ENCODE measurements at places on chromosomes 6 and 20.

GRCh38 chr6:132218059-132218696 lies 183.1 kb downstream of the MOXD1 start:
- no peaks in the 10 kb centered on the region for H3K36me3 ChIP-seq
- peaks cover 5% of the 10 kb centered on the region for H3K27me3 ChIP-seq
- H3K27ac ChIP-seq = no peak overlapping the region
- no peak for DNase-seq

DNA sequence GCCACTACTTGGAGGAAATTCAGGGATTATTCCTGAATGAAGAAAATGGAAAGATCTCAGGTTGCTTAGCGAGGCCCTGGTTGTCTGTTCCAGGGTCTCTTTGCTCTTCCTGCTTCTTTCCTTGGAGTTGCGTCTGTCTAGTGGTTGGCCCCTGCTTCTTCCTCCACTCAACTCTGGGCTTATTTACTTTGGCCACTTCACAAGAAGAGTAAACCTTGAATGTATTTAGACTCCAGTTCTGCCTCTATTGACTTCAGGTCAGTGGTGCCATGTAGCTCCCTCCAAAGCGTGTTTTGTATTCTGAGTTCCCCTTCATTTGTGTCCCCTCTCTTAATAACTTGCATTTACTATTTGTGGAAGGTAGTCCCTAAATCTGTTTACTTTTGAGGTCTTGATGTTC lies 456.5 kb downstream of the UTRN start:
- no peak for DNase-seq
- no peaks in the 10 kb centered on the region for H3K27me3 ChIP-seq
- peaks cover 6% of the 10 kb centered on the region for H3K4me1 ChIP-seq

DNA sequence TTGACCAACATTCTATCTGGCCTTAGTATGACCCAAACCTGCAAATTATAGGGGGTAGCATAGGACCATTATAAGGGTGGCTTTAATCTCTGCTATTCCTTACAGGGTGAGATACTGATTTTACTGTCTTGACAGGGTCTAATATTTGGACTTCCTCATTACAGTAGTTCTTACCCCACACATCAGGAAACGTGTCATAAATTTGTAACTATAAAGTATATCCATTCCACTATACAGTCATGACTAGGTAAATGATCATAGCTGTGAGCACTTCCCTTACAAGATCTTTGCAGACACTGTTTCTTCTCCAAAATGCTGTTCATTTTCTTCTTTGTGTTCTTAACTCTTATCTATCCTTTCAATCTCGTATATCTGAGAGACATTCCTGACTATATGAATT lies 518.7 kb upstream of the RNF217 start:
- no peak overlapping the region for H3K4me3 ChIP-seq
- no peaks in the 10 kb centered on the region for H3K4me1 ChIP-seq
- no peak overlapping the region for H3K27ac ChIP-seq
- no peaks in the 10 kb centered on the region for H3K27me3 ChIP-seq

DNA sequence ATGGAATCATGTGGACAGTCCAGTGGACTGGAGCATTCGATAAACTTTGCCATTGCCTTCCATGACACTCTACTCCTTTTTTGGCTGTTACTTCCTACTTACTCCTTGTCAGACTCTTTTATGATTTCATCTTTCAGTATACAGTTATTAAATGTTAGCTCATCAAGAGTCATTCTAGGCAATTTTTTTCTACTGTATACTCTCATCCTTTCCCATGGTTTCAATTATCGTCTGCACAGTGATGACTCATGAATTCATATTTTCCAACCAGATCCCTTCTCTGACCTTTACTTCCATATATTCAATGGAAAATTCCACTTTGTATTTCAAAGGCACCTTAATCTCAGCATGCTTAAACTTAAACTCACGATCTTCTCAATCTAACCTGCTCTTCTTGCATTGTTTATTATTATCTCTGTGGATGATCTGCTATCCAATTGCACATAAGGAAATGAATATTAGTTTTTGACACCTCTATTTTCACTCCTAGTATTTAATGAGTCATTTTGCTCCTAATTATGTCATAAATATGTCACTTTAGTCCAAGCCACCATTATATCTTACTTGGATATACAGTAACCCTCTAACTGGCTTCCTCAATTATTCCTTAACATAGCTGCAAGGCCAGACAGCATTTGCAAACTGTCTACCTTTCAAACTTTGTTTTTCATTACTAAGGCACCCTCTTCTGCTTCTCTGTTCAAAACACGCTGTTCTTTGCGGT lies 427.5 kb downstream of the PHF3 start:
- no peaks in the 10 kb centered on the region for H3K27me3 ChIP-seq
- DNase-seq = no peak
- H3K4me1 ChIP-seq = no peaks in the 10 kb centered on the region

GRCh38 chr6:83854001-83854501 lies 891 bp downstream of the RIPPLY2 start:
- H3K4me3 ChIP-seq = no peak overlapping the region
- peaks cover 44% of the 10 kb centered on the region for H3K27me3 ChIP-seq
- H3K4me1 ChIP-seq = peaks cover 3% of the 10 kb centered on the region
- DNase-seq = no peak

DNA sequence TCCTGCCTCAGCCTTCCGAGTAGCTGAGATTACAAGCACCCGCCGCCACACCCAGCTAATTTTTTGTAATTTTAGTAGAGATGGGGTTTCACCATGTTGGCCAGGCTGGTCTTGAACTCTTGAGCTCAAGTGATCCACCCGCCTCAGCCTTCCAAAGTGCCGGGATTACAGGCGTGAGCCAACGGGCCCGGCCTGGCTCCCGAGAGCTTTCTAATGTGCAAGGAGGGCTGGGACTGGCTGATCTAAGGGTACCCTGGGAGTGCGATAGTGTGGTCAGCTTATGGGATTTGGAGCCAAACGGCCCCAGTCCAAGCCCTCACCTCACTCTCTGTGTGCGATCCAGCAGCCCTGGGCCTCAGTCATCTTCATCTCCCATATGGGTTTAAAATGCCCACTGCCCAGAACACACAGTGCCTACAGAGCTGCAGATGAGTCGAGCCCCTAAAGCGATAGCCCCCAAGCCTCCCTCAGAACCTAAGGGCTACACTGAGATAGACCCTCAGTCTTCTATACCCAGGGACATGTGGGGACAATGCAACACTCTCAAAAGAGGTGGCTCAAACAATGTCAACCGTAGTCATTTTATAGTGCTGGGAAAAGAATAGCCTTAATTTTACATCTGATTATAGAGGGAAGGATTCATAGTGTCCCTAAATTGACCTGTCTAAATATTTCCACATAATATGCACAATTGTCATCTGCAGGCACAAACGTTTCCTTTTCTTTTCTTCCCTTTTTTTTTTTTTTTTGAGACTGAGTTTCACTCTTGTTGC lies 50.1 kb downstream of the SSR1 start:
- no peak overlapping the region for H3K27ac ChIP-seq
- no peak for DNase-seq
- H3K27me3 ChIP-seq = peaks cover 17% of the 10 kb centered on the region
- no peak overlapping the region for H3K4me3 ChIP-seq
- no peaks in the 10 kb centered on the region for H3K36me3 ChIP-seq

DNA sequence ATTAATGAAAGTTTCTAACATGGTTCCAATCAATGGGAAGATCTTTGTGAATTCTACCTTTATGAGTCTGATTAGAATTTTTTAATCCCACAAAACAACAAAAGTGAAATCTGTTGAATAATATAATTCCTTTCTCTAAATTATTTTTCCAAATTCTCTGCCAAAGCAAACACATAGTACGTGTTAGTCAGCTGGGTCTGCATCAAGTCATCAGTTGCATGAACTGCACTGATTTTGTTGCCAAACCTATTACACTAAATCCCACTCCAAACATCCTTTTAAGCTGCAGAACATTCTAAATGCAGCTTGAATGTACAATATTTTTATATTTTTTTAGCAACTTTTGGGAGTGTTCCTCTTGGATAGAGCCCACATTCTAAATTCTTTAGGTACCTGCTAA lies 199.0 kb upstream of the HSF2 start:
- H3K27me3 ChIP-seq = no peaks in the 10 kb centered on the region
- no peak overlapping the region for H3K27ac ChIP-seq
- no peaks in the 10 kb centered on the region for H3K36me3 ChIP-seq

All from activated T-helper 2 cell treated with anti-CD3 and anti-CD28 coated beads, Interferon-gamma antibody, Interleukin-2, Interleukin-4, amounts not matched to agents 10 μg/mL and 5 μg/mL and 100 μg/mL, durations not matched to agents 14 hours and 24 hours and 36 hours (primary cell).